Naive thymus-derived CD4-positive, alpha-beta T cell (primary cell): ENCODE measurements at places on chromosomes 12 and 14.
A peak's percentile ranks its signal among the peaks of the same experiment; 100 is the strongest.

- no peak for DNase-seq
Measured at GRCh38 chr14:101774006-101774795, 12.7 kb downstream of the PPP2R5C start.

- DNase-seq, result no peak
Measured at GRCh38 chr12:115606040-115606439, 671.5 kb downstream of the MED13L start.

DNA sequence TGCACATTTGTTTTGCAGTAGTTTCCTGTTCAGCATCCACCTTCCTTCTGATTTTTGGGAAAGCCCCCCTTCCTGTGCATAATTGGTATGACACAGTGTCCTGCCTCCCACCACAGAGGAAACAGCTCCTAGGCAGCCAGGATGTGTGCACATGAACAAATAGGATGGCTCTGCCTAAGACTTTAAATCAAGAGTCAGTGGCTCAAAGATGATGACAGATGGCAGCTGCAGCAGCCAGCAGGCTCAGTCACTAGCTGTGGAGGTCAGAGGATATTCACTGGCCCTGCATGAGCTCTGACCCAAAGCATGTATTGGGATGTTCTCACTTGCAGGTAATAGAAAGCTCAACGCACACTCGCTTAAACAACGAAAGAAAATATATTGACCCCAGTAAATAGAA lies 90.3 kb downstream of the KCNK10 start:
- DNase-seq, result no peak

- DNase-seq, result no peak
Measured at GRCh38 chr12:69430942-69431590, 39.1 kb upstream of the FRS2 start.

GRCh38 chr12:57872362-57872761 lies 25.8 kb upstream of the CTDSP2 start:
- no peak for DNase-seq

DNA sequence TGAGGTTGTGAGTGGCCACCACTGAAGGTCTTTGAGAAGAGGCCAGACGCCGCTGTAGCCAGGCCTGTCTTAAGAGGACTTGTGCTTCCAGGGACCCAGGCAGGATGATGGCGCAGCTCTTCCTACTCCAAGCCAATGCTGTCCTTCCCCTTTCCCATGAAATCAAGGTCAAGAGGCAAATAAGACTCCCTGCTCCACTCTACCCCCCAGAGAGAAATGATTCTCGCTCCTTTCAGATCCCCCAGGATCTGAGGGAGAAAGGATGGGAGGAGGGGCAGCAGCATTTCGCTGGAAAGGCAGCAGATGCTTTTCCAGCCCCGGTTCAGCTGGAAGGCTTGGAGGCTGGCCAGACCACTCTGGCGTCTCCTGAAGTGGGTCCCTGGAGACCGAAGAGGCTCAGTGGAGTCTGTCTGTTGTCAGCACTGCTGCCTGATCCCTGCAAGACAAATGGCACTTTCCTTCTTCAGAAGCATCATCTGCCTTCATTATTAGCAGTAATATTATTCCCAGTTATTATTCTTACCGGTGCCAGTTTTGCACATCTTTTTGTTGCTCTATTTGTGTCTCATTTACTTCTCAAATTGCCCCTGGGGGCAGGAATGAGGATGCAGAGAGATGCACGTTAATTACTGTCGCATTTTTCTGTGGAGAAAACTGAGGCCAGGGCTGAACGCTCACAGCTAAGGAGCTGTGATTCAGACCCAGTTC lies 51.4 kb downstream of the C14orf132 start:
- DNase-seq, result no peak

DNA sequence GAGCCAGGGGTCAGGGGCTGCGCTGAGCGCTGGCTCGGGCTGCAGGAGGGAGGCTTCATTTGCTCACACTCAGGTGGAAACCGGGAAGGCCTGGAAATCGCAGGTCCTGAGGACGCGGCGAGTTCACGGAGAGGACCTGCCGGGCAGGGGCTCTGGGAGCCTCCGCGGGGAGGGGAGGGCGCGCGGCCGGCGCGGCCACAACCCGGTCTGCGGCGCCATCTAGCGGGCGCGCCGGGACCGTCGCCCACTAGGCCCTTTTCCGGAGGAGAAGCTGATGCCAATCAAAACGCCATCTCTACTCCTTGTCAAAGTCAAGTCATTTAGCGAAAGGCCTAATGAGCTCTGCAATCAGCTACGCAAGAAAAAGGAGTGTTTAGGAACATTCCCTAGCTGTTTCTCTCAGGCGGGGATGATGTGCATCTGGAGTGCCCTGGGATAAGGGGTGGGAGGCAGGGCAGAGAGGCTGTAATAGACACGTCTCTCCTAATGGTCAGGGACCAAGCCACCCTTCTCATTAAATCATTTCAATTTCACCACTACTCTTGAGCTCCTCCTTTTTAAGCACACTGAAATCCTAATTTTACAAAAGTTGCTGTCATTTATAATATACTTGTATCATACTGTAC lies 885.8 kb upstream of the TMEM132C start:
- DNase-seq, result peak; percentile 63

DNA sequence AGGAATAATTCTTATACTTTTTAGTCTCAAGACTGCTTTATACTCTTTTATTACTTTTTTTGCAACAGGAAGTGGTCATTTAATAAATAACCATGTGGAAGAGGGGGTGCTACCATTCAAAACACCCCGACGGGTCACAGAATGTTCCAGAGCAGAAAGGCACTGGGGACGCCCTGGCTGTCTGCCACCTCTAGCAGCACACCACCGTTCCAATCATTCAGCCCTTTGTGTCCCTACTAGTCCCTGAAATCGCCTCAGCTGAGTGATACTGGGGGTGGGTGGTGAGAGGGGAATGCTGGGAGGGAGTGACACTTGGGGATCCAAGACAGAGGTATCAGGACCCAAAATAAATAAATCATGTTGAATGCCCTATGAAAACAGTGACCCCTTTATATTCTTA lies 52.4 kb downstream of the MON2 start:
- no peak for DNase-seq

DNA sequence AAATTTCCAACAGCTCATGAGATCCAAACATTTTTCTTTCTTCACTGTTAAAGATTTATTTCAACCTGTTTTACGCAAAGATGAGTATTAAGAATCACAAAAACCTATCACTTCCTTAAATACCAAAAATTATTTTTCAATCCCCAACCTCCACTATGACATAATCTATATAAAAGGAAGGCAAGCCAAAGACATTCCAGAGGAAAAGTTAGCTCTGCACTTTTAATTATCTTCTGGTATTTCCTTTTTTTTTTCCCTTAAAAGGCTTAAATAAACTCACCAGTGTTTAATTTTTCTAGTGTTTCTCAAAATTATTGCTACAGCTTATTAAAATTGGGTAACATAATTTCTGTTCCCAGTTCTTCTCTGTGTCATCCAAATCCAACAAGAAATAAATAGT lies 75.9 kb downstream of the BMP4 start:
- no peak for DNase-seq

GRCh38 chr14:29233188-29233587 lies 466.6 kb downstream of the FOXG1 start:
- no peak for DNase-seq

GRCh38 chr14:69955855-69956845 lies 76.9 kb downstream of the SMOC1 start:
- no peak for DNase-seq

DNA sequence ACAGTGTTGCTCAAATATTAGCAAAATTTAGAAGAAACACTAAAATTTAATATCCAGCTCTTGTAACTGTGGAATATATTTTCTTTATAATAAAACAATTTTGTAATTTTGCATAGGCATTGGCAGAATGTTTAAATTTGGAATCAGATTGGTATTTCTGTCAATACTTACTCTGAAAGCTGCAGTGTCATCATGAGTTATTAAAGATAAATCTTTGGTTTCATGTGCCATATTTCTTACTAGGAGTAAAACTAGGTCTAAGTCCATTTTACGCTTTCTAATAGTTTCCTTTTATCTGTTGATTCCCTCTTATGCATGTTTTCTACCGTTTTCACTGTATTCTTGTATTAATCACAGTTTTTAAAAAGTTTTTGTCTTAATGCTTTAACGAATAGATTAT lies 49.7 kb downstream of the CCDC91 start:
- DNase-seq, result no peak

GRCh38 chr14:43981135-43981768 lies 525.8 kb downstream of the FSCB start:
- no peak for DNase-seq

- no peak for DNase-seq
Measured at GRCh38 chr12:103391103-103391502, 104.7 kb downstream of the C12orf42 start.

GRCh38 chr14:97994020-97994531 lies 1196.9 kb downstream of the VRK1 start:
- peak; percentile 34 for DNase-seq

GRCh38 chr14:91872011-91872501 lies 4.7 kb upstream of the TC2N start:
- no peak for DNase-seq

DNA sequence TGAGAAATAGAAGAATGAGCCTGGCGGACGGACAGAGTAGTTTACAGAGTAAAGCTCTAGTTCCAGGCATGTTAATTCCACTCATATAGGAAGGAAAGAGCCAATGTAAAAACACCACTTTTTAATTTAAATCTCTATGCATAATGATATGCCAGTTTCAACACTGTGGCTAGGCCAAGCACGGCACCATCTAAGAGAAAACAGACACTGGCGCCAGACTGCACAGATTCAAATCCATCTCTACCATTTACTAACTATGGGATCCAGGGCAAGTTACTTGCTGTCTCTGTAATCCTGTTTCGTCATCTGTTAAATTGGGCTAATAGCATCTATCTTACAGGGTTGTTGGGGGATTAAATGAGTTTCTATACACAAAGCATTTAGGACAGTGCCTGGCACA lies 27.5 kb downstream of the RMST start:
- no peak for DNase-seq

DNA sequence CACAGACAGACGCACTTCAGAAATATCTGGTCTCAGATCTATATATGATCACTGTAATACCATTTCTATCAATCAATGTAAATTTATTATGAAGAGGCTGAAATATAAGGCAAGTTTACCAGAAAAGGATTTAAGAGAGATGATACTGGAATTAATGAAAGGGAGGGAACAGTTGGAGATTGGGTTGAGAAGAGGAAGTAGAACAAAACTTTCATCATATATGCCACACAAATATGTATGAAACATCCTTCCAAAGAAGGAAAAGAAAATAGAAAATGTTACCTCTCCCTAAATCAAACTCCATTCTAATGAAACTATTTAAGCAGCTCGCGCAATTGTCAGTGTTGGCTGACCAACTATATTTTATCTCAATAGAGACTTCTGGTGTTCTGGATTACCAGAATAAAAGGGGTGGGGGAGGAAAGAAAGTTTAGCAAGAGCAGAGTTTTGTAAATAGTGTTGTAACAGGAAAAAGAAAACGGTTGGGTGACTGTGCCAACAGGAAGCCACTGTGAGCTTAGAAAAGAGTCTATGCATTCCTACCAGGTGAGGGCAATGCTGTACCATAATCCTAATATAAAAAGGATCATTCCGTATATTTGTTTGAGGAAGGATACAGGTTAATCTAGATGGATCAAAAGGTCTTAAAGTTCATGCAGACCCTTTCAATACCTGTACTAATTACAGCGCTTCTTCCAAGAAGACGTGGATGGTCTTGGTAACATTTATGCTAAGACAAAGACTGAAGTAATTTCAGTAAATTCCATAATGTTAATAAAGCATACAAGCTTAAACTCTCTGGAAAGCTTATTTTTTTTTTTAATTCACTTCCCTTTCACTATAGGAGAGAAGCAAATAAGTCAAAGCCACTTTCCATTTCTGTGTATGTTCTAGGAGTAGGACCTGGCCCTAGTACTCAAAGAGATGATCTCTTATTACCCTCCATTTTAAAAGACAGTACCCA lies 14.5 kb upstream of the LLPH start:
- DNase-seq, result peak; percentile 14

DNA sequence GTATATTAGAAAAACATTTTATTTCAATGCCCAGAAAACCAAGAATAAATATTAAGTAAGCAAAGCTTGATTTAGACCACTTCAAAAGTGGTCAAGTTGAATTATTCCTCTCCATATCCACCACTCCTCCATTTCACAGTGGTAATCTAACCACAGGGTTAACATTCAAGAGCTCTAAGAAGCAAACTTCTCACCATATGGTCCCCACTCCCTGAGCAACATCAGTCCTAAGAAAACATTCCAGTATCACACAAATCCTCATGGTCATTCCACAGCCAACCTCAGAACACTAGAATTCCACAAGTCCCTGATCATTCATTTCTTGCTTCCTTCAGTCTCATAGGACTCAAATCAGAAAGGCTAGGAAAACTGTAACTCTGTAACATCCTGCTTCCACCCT lies 47.9 kb downstream of the ST8SIA1 start:
- DNase-seq, result no peak

GRCh38 chr14:38710196-38710595 lies 392.8 kb downstream of the SEC23A start:
- DNase-seq, result no peak

- DNase-seq, result no peak
Measured at GRCh38 chr14:65849091-65849490, 436.6 kb downstream of the FUT8 start.

GRCh38 chr14:55893705-55894104 lies 224.5 kb upstream of the PELI2 start:
- DNase-seq, result no peak

DNA sequence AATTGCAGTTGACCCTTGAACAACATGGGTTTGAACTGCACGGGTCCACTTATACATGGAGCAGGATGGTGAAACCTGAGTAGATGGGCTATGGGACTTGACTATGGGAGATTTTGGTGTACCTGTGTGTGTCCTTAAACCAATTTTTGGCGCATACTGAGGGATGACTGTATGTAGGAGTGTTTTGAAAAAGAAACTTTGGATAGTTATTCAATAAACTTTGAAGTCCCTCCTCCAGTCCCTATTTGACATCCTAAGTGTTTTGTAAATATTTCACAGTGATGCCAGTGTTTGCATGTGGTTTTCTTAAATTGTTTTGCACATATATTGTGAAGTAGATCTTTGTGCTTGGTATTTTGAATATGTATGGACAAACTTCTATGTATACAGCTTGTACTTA lies 12.4 kb downstream of the KTN1 start:
- DNase-seq, result no peak

DNA sequence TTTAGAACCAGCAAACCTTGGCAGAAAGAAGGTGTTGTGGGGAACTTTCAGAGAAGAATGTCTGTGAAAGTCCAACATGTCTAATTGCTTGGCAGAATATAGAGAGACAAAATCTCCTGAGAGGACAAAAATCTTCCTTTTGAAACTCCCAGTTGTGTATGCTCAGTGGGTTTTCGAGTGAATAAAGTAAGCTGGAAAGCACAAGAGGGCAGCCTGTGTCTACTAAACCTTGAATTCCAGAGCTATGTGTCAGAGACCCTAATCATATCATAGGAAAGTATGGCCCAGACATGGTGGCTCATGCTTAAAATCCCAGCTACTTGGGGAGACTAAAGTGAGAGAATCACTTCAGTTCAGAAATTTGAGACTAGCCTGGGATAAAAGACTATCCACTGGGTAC lies 661.2 kb downstream of the SLC16A7 start:
- no peak for DNase-seq

DNA sequence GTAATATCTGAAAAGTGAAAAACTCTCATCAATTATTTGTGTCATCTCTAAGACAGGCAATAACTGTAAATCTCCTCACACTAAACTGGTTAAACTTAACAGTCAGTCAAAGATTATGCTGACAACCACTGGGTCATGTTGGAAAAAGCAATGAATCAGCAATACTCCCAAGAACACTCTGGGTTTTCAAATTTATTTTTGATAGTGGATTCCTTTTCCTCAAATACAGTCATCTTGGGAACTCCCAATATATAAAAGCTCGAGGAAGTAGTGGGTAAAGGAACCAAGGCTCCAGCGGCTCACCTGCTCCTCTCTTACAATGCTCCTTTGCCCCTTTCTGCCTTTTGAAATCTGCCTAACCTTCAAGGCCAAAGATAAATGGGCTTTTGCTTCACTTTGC lies 70.0 kb downstream of the ARMH4 start:
- no peak for DNase-seq
